ENCODE measurements at places on chromosomes 6 and 20. TPM values are rescaled to one million over a fixed set of nuclear protein-coding genes. Genes with fewer than 3 reads are reported as not detected.

The PNLDC1 gene
- total RNA-seq = 0.80 TPM

The NKAIN4 gene
- not detected for total RNA-seq

The PRKN gene
- 0.55 TPM for total RNA-seq

The PGC gene
- not detected for total RNA-seq

The MLN gene
- not detected for total RNA-seq

The PM20D2 gene
- total RNA-seq = 17.6 TPM

The KIF25 gene
- total RNA-seq = not detected

The MLIP gene
- not detected for total RNA-seq

The AVP gene
- not detected for total RNA-seq

The ULBP1 gene
- total RNA-seq = 0.74 TPM

The EEF1A1 gene
- 8,526 TPM for total RNA-seq

The BCAS4 gene
- total RNA-seq = 25.0 TPM

The TCF15 gene
- total RNA-seq = not detected

The POM121L2 gene
- not detected for total RNA-seq

The TFB1M gene
- 37.7 TPM for total RNA-seq

The EPHA7 gene
- not detected for total RNA-seq

The CASS4 gene
- 3.7 TPM for total RNA-seq

The SLC22A7 gene
- total RNA-seq = not detected

DNA sequence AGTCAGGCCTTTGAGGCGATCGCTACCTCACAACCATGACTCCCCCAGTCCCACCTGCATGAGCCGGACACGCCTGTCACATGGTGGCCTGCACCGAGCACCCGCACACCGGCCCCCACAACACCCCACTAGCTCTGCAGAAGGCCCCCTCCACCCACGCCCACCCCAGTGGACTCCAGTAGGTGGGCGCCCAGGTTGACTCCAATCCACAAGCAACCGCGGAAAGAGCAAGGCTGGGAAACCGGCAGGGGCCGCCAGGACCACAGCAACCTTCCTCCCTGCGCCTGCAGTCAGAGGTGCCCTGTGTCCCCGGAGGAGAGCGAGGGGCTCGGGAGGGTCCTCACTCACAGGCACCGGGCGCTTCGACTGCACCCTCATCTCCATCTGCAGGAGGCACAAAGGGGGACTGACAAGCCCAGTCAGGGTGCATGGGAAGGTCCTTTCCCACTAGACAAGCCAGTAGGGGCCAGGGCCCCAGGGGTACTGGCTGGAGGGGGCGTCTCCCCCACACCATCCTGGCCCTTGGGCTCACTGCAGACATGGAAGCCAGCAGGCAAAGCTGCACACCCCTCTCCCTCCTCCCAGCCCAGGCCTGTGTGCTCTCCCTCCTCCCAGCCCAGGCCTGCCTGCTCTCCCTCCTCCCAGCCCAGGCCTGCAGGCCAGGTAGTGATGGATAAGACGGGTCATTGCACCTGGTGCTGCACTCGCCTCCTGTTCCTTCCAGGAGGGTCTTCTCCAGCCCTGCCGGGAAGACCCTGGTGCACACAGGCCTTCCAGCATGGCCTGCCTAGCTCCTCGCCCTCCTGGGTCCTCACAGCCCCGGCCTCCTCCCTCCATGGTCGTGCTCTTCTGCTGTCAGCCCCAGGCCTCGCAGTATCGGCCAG lies 137.2 kb downstream of the DLL1 start:
- H3K4me1 ChIP-seq = peaks cover 13% of the 10 kb centered on the region
- no peaks in the 10 kb centered on the region for H3K27me3 ChIP-seq
- DNase-seq = no peak
- H3K4me3 ChIP-seq = no peak overlapping the region
- no peak overlapping the region for H3K27ac ChIP-seq

DNA sequence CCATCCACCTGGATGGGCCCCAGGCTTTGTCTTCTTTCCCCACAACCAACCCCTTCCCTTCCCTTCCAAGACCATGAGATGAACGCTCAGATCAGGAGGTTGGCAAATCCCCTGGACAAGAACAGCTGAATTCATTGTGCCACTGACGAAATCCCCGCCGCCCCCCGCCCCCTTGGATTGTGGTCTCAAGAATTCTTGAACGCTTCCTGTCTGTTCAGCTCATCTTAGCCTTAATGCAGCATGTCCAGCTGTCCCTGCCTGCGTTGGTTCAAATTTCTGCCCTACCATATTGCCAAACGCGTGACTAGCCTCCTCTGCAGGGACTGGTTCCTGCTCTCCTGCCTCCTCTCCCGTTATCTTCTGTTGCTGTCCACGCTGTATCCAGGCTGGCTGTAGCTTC lies 133.2 kb downstream of the CDH4 start:
- no peaks in the 10 kb centered on the region for H3K4me1 ChIP-seq
- no peak for DNase-seq
- H3K27me3 ChIP-seq = no peaks in the 10 kb centered on the region
- H3K27ac ChIP-seq = no peak overlapping the region
- H3K4me3 ChIP-seq = no peak overlapping the region

GRCh38 chr6:46046558-46047174 lies 31.0 kb upstream of the CLIC5 start:
- H3K27ac ChIP-seq = no peak overlapping the region
- no peaks in the 10 kb centered on the region for H3K27me3 ChIP-seq
- H3K4me3 ChIP-seq = no peak overlapping the region
- H3K4me1 ChIP-seq = no peaks in the 10 kb centered on the region
- no peaks in the 10 kb centered on the region for H3K36me3 ChIP-seq

GRCh38 chr20:32249030-32249738 lies 28.3 kb upstream of the KIF3B start:
- peaks cover 13% of the 10 kb centered on the region for H3K4me1 ChIP-seq
- peak; percentile 51 for DNase-seq
- no peaks in the 10 kb centered on the region for H3K27me3 ChIP-seq
- no peak overlapping the region for H3K4me3 ChIP-seq
- no peak overlapping the region for H3K27ac ChIP-seq

DNA sequence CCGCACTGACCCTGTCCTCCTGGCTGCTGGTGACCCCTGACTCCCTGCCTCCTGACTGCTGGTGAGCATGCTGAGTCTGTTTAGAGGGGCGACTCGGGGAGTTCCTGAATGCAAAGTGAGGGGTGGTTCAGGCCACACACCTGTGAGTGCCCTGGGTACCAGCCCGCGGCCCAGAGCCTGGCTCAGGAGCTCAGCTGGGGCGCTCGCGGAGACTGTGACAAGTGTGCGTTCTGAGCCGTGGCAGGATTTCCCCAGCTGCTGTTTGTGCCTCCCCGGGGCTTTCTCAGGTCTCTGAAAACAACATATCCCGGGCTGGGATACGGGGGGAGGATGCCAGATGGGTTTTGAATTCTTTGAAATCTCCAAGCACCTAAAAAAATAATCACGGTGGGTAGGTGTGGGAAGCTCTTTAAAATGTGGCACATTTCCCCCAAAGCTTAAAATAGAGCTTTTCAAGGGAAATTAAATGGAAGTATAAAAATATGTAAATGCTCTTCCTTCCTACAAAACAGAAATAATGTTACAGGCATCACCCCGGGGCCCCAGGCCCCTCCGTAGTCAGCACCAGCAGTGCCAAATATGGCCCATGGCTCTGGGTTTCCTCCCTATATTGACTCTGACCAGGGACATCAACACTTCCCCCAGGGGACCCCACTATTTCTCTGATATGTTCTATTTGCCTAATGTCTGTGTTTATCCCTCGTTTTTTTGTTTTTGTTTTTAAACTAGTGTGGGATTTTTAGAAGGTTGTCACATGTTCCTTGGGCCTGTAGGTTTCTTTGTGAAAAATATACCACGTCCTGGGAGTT lies 49.9 kb upstream of the TAGAP start:
- H3K27me3 ChIP-seq = no peaks in the 10 kb centered on the region
- no peak overlapping the region for H3K27ac ChIP-seq
- no peak for DNase-seq

- no peaks in the 10 kb centered on the region for H3K4me1 ChIP-seq
- no peaks in the 10 kb centered on the region for H3K36me3 ChIP-seq
- no peak overlapping the region for H3K27ac ChIP-seq
- H3K27me3 ChIP-seq = no peaks in the 10 kb centered on the region
Measured at GRCh38 chr6:133159255-133159795, 81.8 kb upstream of the EYA4 start.

GRCh38 chr6:108737594-108738546 lies 110.4 kb upstream of the ARMC2 start:
- H3K4me1 ChIP-seq = no peaks in the 10 kb centered on the region
- H3K4me3 ChIP-seq = no peak overlapping the region
- no peak for DNase-seq
- no peaks in the 10 kb centered on the region for H3K36me3 ChIP-seq
- H3K27me3 ChIP-seq = no peaks in the 10 kb centered on the region

- no peaks in the 10 kb centered on the region for H3K36me3 ChIP-seq
- DNase-seq = no peak
- no peak overlapping the region for H3K27ac ChIP-seq
Measured at GRCh38 chr6:158143700-158144099, 24.4 kb downstream of the SERAC1 start.

GRCh38 chr20:62118113-62119043 lies 3.9 kb upstream of the LSM14B start:
- H3K4me1 ChIP-seq = peaks cover 44% of the 10 kb centered on the region
- H3K27ac ChIP-seq = peak overlapping the region; percentile 33
- no peaks in the 10 kb centered on the region for H3K36me3 ChIP-seq
- no peaks in the 10 kb centered on the region for H3K27me3 ChIP-seq
- no peak for DNase-seq

DNA sequence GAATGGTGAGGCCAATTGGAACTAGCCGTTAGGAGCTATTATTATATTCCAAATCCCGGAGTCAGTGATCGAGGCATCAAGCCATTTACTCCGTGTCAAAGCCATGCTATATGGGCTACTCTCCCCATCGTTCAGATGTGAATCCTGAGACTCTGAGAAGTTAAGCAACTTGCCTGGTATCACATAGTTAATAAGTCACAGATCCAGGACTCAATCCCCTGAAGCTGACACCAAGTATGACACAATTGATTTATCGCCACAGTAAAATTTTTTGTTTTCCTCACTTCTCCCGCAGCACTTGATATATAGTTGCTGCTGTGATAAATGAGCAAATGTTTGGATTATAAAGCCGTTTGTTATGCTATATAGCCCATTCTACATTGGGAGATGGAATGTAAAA lies 50.8 kb upstream of the TSHZ2 start:
- H3K27me3 ChIP-seq = no peaks in the 10 kb centered on the region
- DNase-seq = no peak
- no peaks in the 10 kb centered on the region for H3K36me3 ChIP-seq

- DNase-seq = no peak
- no peaks in the 10 kb centered on the region for H3K4me1 ChIP-seq
- H3K36me3 ChIP-seq = no peaks in the 10 kb centered on the region
- H3K4me3 ChIP-seq = no peak overlapping the region
- no peak overlapping the region for H3K27ac ChIP-seq
Measured at GRCh38 chr6:69985180-69985579, 118.8 kb downstream of the COL19A1 start.

DNA sequence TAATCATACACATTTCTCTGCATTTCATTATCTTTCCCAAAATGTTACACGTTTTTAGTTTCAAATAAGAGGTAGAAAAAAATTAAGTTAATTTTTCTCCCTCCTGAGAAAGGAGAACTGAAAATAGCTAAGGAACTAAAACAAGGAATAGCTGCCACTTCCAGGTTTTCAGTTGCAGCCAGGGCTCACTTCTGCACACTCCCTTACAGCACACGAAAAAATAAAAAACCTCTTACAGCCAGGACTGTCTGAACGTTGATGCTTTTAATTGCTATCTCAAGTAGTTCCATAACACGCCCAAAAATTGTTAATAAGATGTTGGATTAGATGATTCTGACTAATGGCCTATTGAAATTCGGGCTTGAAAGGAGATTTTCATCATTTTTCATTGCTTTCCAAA lies 153.7 kb upstream of the THBS2 start:
- H3K27ac ChIP-seq = no peak overlapping the region
- DNase-seq = no peak
- no peak overlapping the region for H3K4me3 ChIP-seq
- H3K4me1 ChIP-seq = no peaks in the 10 kb centered on the region
- no peaks in the 10 kb centered on the region for H3K27me3 ChIP-seq
- no peaks in the 10 kb centered on the region for H3K36me3 ChIP-seq

- H3K4me3 ChIP-seq = no peak overlapping the region
- H3K27me3 ChIP-seq = peaks cover 38% of the 10 kb centered on the region
- H3K4me1 ChIP-seq = peaks cover 38% of the 10 kb centered on the region
- H3K36me3 ChIP-seq = no peaks in the 10 kb centered on the region
- peak; percentile 80 for DNase-seq
Measured at GRCh38 chr20:25859649-25860530, 163.2 kb upstream of the ZNF337 start.

GRCh38 chr20:38601216-38602184 lies at the start of gene ARHGAP40:
Gene ARHGAP40 (plus strand): TSS chr20:38601809.
- H3K27me3 ChIP-seq = peaks cover 23% of the 10 kb centered on the region
- no peaks in the 10 kb centered on the region for H3K4me1 ChIP-seq
- no peak for DNase-seq
- no peaks in the 10 kb centered on the region for H3K36me3 ChIP-seq
- H3K27ac ChIP-seq = no peak within 1 kb of the TSS

DNA sequence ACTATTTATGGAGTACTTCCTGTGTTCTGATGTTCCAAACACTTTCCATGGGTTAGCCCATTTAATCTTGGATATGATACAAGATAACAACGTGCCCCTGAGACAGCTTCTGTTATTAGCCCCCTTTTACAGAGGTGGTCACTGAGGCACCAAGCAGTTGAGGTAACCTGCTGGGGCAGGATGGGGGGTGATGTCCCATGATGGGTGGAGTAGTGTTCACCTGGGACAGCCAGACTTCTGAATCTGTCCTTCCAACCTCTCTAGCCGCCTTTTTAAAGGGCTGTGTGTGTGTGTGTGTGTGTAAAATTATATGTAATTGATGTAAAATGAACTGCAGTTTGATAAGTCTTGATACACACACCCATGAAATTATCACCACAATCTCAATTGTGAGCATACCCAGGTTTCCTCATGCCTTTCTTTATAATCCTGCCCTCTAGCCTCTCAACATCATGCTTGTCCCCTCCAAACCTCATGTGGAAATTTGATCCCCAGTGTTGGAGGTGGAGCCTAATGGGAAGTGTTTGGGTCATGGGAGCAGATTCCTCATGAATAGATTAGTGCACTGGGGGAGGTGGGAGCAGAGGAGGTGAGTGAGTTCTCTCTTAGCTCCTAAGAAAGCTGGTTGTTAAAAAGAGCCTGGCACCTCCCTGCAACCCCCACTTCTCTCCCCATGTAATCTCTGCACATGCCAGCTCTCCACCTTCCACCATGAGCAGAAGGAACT lies 39.2 kb downstream of the PLAGL2 start:
- no peak for DNase-seq
- H3K4me3 ChIP-seq = no peak overlapping the region
- H3K27ac ChIP-seq = no peak overlapping the region
- H3K27me3 ChIP-seq = no peaks in the 10 kb centered on the region
- no peaks in the 10 kb centered on the region for H3K4me1 ChIP-seq

GRCh38 chr6:40247516-40248115 lies 313.4 kb upstream of the MOCS1 start:
- H3K4me1 ChIP-seq = no peaks in the 10 kb centered on the region
- H3K27ac ChIP-seq = no peak overlapping the region
- H3K4me3 ChIP-seq = no peak overlapping the region

DNA sequence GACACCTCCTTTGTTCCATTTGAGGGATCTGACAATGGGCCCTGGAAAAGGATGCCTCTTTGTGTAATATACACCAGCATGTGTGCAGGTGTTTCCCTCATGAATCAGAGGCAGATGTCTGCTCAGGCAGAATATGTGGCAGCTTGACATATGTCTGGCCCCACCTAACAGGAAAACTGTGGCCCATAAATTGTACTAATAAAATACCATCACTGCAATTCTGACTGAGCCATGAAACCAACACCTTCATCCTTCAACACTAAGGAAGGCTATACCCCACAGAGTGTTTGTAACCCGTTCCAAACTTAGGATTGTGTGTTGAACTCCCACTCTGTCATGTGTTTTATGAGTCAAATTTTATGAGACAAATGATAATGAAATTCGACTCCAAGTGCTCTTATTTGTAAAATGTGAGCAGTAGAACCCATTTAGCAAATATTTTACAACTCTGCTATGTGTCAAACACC lies 22.7 kb downstream of the LAMA4 start:
- H3K4me1 ChIP-seq = no peaks in the 10 kb centered on the region
- H3K36me3 ChIP-seq = no peaks in the 10 kb centered on the region
- no peak overlapping the region for H3K27ac ChIP-seq
- DNase-seq = no peak
